ENCODE measurements at places on chromosomes 16 and 17.

GRCh38 chr16:27245276-27246172 lies 23.0 kb downstream of the NSMCE1 start:
- peak; percentile 64 for DNase-seq

GRCh38 chr16:58495521-58496331 lies 4.2 kb upstream of the NDRG4 start:
- no peak for DNase-seq

DNA sequence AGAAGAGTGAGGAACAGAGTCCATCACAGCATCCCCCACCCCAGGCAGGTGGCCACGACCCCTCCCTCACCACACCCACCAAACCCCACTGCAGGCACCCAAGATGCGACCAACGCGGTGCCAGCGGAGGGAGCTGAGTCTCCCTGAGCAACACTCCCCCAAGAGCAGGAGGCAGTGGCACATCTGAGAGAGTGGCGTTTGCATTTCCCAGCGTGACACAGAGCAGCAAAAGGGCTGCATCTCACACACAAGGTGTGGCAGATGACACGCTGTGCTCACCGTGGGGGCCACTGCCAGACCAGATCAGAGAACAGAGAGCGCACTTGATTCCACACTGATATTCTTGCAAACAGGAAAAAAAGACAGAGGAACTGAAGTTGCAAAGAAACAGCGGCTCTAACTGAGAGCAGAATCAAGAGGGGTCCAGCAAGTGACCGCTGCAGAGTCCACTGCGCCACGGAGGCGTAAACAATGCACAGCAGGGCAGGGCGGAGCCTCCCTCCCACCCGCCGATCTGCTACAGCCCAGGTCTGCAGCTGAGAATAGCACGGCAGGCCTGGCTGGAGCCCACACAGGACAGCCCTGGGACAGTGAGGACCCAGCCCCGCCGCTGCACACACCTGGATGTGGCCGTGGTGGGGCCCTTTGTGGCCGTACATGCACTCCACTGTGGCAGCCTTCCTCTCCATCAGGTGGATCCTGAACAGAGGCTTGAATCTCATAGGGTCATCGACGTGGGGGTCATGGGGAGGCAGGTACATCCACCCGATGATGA lies 26.0 kb upstream of the C16orf95 start:
- no peak for DNase-seq

DNA sequence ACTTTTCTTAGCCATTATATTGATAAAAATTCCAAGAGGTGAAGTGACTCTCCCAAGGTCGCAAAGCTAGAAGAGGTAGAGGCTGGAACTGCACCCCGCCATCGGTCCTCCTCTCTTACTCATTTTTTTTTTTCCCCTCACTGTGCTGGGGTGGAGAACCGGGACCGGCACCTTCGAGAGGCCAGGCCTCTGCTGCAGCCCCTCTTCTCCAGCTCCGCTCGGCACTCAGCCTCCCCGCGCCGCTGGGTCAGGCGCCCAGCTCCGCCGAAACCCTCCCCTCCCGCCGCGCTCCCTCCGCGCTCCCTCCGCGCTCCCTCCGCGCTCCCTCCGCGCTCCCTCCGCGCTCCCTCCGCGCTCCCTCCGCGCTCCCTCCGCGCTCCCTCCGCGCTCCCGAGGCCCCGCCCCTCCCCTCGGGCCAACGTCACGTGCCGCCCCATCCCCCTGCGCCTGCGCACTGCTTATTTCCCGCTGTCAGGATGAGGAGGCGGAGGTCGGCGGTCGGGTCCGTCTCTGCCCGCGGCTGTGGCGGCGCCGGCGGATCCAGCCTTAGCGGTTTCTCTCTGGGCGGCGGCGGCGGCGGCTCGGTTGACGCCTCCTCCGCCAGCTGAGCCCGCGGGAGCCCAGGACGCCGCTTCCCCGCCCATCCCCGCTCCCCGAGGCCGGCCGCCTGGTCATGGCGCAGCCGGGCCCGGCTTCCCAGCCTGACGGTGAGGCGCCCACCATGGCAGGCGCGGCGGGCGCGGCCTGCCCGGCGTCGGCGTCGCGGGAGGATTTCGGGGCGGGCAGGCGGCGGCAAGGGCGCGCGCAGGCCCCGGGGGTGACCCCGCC lies at the start of gene RABEP1:
TSS of gene RABEP1 (plus strand) at position 471 of the 828 bp plus-strand sequence. CDS start at position 674, 203 bp downstream.
- DNase-seq = peak; percentile 93

DNA sequence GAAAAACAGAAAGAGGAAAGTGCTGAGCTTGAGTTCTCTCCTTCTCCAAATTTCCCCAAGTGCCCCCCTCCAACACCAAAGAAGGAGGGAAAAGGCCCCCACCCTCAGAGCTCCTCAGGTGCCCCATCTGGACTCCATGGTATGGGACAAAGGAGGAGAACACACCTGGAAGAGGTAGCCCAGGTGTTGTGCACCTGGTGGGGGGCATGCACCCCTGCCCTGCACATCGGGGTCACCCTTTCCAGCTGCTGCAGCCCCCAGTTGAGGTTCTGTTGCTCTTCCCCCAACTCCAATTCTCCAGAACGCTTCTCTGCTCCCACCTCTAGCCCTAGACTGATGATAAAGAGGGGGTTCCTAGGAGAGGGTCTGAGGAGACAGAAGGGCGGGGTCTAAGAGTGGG lies 3.0 kb upstream of the COL1A1 start:
- no peak for DNase-seq

DNA sequence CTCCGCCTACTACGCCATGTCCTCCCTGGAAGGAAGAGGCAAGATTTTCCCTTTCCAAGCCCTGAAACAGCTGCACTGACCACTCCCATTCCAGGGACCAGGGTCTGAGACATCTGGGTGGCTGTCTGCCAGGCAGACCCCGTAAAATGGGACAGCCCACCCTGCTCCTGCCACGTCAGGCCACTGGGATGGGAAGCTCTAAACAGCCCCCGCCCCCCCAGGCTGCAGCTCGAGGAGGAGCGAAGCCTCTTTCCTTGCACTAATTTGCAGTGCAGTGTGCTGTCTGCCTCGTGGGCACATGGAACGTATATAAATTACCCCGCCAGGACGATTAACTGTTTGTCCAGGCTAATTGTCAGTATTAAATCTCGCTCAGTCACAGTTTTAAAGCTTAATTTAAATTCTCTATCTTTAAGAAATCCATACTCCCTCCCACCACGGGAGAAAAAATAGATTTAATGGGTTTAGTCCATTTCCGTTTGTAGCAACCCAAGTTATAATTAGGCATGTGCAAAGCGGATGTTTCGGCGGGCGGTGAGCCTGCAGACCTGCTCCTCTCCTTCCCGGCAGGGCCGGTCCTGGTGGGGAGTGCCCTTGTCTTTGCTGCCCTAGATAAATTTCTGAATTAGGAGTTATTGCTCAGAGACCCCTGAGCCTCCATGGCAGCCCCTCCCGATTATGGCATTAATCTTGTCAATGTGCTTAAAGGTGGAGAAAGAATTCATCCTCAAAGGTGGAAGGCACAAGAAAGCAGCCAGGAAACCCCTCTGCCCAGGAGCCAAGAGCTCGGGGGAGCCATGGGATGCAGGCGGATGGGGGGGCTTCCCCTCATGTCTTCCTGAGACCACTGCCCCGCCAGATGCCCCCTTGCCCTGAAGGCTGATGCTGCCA lies 268.0 kb upstream of the TNRC6C start:
- DNase-seq = peak; percentile 50

GRCh38 chr17:17343160-17343735 lies 40.1 kb downstream of the NT5M start:
- DNase-seq = no peak

DNA sequence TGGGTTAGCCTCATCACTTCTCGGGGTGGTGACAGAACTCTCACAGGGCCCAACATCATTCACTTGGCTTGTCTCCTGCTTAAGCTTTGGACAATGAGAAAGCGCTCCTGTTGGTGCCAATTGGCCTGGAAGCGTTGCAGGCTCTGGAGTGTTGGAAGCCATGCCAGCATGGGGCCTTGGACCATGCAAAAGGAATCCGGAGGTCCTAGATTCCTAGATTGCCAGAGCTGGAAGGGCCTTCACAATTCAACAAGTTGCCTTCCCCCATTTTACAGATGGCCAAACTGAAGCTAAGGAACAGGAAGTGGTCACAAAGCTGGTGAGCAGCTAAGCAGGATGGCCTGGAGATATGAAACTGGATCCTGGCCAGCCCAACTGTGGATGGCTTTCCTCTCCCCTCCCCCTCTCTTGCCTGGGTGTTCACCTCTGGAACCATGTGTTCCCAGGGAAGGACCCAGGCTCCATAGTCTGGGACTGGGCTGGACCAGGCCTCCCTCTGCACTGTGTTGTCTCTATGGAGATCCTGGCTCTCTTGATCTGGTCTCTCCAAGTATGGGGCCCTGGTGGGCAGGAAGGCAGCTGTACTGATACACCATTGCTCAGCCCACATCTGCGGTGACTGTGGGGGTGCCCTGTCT lies 6.0 kb upstream of the IGFBP4 start:
- DNase-seq = no peak

GRCh38 chr16:86664522-86665318 lies 86.4 kb downstream of the FOXL1 start:
- peak; percentile 78 for DNase-seq

DNA sequence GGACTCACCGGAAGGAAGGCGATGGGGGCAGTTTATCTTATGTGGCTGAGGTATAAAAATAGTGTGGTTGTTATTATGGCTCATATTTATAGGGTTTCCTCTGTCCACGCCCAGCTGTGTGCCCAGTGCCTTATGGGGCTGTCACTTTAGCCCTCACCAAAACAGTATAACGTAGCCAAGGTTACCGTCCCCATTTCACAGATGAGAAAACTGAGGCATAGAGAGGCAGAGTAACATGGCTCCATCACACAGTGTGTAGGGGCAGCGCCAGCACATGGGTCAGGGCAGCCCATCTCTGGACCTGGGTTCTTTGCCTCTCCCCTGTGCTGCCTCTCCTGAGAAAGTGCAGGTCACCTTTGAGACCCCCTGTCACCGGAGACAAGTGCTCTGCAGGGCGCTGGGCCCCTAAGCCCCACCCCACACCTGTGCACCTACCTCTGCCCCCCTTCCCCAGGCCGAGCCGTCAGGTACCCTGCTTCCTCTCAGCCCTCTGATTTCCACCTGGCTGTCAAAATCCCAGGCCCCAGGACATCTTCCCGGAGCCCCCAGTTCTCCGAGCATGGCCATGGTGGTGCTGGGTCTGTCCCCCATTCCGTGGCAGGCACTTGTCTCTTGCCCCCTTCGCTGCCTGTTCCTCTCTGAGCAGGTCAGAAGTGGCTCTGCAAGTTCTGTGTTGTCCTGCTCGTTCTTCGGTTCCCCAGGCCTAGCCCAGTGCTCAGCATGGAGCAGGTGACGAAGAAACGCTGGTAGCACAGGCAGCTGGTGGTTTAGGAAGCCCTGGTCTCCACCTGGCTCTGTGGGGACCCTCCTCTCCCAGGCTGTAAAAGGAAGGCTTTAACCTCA lies 7.2 kb downstream of the KIAA0513 start:
- no peak for DNase-seq

- no peak for DNase-seq
Measured at GRCh38 chr17:13157656-13158055, 139.8 kb upstream of the ELAC2 start.

DNA sequence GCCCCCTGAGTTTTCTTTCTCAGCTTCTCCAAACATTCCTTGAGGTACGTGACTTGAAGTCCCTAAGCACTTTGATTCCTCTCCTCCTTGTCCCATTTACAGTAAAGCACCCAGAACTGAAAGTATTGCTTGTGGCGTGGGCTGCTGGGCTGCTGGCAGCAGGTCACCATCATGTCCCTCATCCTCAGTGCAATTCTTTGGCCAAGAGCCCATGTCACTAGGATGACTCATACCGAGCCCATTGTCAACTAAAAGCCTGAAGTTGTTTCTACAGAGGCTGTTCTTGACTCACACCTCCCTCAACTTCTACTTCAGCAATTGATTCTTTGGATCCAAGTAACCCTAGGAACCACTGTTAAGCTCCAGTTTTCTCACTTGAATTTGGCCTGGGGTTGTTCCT lies 54.3 kb downstream of the KPNA2 start:
- DNase-seq = no peak

- no peak for DNase-seq
Measured at GRCh38 chr17:65556910-65557348, 4.5 kb downstream of the AXIN2 start.
